Stimulated activated CD4-positive, alpha-beta T cell treated with anti-CD3 and anti-CD28 coated beads, Interleukin-15, amount 100 ng/mL, for 1 hour (primary cell): ENCODE measurements at places on chromosomes 3 and 15.

DNA sequence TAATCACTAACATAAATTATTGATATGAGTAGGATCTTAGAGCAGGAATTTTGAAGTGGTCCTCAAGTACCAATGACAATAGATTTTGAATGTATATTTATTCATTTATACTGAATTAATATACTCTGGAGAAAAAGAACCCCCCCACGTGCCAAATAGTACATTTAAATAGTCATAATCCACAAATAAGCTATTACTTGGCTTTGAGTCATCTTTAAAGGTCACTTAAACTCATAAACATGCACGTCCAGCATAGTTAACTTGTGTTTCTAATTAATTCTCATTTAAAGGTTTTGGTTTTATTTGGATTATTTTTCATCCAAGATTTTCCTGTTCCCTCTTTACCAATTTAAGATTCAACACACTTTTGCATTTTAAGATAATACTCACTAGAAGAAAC is 35.1 kb downstream of the FGF7 start:
- DNase-seq = no peak

DNA sequence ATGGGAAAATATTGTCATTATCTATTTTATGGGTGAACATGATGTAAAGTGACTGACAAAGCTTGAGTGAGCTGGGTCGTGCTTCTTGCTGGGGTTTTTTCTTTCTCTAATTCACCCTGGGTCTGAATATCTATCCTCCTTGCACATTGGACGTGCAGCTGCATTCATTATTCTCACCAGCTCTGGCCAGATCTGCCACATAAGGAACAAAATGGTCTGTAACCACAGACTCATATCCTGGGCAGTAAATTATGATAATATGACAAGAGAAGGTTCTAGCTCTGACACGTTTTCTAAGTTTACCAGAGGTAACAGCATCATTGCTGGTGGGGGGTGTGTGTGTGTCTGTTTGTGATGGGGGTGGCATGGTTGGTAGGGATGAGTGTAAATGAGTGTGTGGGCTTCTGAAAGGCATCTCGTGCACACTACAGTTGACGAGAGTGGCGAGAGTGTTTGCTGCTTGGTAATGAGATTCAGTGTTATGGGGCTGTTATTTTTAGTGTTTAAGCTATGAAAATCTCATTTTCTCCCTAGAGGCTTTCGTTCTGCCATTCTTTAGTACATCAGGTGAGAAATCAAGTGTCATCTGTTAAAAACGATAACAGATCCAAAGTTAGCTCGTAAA is 418.4 kb downstream of the PDCD6IP start:
- DNase-seq = no peak

DNA sequence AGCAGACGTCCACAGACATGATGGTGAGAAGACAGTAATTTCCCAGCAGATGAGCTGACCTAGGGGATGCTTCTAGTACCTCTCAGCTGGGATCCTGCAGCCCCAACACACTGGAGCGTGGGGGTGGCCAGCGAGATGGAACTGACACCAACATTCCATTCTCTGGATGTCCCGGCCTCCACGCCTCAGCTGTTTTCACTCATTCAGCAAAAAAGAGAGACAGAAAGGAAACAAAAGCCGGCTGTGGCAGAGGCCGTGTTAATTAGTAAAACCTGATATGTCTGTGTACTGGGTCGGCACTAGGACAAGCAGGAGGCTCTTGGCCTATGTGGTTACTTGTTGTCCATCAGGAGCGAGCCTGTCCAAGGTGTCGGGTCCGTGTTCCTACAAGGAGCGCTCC is 82.6 kb upstream of the MYZAP start:
- DNase-seq = no peak

- no peak for DNase-seq
These were observed 2.2 kb downstream of the XXYLT1 start for GRCh38 chr3:195268576-195269309.

- no peak for DNase-seq
These were observed 305.3 kb downstream of the MAGI1 start for GRCh38 chr3:65733459-65733858.

DNA sequence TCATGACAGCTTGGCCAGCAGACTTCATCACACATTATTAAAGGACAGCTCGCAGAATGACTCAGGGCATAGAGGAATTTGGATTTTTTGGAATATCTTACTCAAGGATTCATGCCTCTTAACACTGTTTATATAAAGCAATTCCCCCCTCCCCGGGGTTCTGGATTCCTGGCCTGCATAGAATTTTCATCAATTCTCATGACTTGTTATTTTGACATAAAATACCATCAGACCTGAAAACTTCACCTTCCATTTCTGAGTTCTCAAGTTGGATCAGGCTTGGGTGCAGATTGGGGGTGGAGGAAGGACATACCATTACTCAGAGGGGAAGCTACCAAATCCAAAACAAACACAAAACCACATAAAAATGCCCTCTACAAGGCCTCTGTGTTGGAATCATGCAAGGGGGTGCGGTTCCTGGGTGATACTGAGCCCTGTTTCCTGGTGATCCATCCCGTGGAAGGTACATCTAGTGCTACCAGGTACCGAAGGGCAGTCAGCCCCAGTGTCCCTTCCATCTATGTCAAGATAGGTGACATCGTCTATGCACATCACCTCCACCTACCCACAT is 95.3 kb downstream of the DAPK2 start:
- DNase-seq = no peak

GRCh38 chr3:25618028-25618427 is 46.7 kb downstream of the TOP2B start:
- DNase-seq = no peak

DNA sequence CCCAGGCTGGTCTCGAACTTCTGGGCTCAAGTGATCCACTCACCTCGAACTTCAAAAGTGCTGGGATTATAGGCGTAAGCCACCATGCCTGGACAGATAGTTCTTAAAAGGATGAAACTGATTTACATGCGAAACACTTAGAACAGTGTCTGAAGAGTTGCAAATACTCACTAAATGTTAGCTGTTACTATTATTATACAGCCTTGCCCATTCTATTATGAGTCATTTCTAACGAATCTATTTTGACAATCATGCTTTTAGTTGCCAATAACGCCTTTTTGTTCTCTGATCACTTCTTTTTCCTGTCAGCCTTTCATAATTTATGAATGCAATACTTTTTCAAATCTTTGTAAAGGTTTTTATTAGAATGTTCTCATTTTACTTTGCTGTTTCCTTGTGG is 112.7 kb downstream of the SNRK start:
- no peak for DNase-seq

DNA sequence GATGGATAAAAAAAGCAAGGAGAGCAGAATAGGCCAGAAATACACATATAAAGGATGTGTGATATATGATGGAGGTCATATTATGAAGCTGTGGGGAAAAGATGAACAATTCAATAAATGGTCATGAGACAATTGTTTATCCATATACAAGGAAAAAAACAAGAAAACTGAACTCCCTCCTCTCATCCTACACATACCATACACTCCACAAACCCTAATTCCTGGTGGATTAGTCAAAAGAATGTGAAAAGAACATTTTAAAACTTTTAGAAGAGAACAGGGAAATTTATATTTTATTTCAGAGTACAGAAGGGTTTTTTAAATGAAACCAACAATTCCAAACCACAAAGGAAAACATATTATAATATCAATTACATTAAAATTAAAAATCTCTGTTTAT is 34.5 kb upstream of the NR2E3 start:
- DNase-seq = no peak

- DNase-seq = no peak
These were observed 28.8 kb upstream of the UACA start for GRCh38 chr15:70792171-70792573.

GRCh38 chr3:53199834-53200233 is 38.8 kb downstream of the PRKCD start:
- DNase-seq = no peak

GRCh38 chr3:172362583-172362982 is 85.7 kb downstream of the GHSR start:
- no peak for DNase-seq

GRCh38 chr3:172974969-172975368 is 166.1 kb downstream of the SPATA16 start:
- DNase-seq = no peak

DNA sequence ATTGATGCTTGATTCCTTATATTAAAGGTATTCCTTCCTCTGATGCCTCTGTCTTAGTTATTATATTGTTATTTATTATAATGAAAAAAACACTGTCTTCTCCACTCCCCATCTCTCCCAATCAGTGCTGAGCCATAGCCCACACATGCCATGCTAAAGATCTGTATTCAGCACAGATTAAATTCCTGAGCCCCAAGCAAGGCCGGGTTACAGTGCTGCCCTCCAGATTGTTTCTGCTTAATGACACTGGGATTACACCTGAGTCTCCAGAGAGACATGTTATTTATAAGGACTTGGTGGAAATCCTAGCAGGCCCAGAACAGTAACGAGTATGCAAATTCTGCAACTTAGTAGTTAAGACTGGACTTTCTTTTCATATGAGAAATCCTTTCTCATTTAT is 305.9 kb upstream of the UMPS start:
- DNase-seq = no peak

- DNase-seq = no peak
These were observed 82.4 kb downstream of the NR2F2 start for GRCh38 chr15:96412906-96413231.

- no peak for DNase-seq
These were observed 136.0 kb downstream of the ATP10A start for GRCh38 chr15:25727116-25727515.

- no peak for DNase-seq
These were observed 110.3 kb downstream of the COL6A6 start for GRCh38 chr3:130627143-130627855.

DNA sequence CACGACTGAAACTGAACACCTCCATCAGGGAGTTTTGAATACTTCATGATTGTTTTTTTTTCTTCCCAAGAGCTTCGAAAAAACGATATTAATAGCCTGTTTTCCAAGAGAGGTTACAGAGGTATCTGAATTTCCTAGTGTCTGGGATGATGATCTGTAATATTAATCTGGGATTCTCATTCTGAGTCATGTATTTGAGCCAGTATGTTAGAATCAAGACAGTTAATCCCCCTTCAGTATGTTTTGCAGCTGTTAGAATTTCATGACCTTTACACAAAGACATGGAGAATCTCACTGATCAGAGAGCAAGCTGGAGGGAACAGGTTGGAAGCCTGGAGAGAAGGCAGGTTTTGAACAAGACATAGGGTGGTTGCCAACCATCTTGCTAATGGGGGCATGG is 234.5 kb upstream of the GAP43 start:
- DNase-seq = no peak

GRCh38 chr3:113151461-113152031 is 59.8 kb upstream of the BOC start:
- DNase-seq = no peak

DNA sequence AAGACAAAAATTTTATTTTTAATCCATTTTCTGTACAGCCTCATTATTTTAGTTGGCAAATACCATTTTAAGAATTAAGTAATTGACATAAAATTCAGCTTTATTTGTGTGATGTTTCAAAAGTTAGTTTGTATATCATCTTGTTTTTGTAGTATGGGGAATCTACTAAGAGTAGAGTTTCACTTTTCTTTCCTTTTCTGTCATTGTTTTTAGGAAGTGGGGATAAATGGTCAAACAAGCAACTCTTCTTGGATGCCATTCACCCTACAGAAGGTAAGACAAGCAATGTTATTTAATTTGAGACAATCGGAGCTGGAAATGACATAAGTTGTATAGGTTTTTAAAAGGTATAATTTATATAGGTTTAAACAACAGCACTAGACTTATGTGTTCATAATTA is 268.3 kb downstream of the BBX start:
- DNase-seq = no peak

GRCh38 chr3:5198986-5199731 is 11.7 kb downstream of the EDEM1 start:
- no peak for DNase-seq

GRCh38 chr15:81296673-81297072 is 27.3 kb downstream of the STARD5 start:
- peak; percentile 45 for DNase-seq

GRCh38 chr3:157819270-157820156 is 286.7 kb downstream of the SHOX2 start:
- DNase-seq = no peak

GRCh38 chr3:76199382-76199781 is 414.0 kb upstream of the ZNF717 start:
- DNase-seq = no peak

- DNase-seq = no peak
These were observed 29.7 kb downstream of the CCDC13 start for GRCh38 chr3:42743204-42743995.

DNA sequence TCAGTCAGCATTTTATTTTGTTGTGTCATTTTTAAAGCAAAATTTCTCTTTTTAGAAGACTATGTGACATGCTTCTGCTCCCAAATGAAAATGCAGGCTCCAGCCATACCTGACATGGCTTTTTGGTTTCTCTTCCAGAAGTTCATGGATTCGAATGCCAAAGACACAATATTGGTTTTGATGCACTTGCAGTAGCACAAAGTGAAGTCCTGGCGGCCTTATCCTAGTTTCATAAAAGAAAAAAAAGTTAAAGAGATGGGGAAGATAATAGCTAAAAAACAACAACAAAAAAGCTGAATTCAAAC is 62.7 kb downstream of the NR2F2 start:
- DNase-seq = no peak

DNA sequence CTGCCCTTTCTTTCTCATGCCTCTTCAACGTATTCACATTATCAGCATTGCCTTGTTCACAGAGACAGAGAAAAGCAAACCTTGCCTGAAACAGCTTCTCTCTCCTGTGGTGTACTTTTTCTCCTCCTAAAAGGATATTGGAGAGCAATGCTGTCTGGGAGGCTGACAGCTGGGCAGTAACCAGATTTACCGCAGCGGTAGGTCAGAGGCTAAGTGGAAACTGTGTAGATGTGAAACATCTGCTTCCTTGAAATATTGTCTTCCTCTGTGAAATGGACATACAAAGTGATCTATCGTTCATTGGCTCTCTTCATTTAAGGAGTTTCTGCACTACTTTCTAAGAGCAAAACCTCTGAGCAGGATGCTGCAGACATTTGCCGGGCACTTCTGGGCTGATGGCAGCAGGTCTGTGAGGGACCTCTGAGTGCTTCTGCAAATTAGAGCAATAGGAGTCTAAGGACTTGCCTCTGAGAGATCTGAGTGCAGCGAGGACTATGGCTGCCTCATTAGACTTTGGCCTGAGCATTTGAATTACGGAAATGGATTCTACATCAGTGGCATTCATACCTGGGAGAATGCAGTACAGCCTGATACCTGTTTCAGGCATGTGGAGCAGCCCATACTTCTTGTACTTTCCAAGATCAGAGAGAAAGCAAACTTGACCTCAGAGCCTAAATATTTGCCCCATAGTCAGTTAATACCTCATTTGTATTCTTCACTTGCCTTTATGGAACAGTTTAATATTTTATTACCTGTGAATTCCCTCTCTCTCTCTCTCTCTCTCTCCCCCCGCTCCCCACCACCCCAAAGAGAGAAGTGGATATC is 260.5 kb upstream of the TPRG1 start:
- no peak for DNase-seq
